ENCODE measurements at places on chromosomes 2 and 18. TPM values are rescaled to one million over a fixed set of nuclear protein-coding genes. Genes with fewer than 3 reads are reported as not detected.

SPP2 gene
- not detected for total RNA-seq

REG1B gene
- not detected for total RNA-seq

VIT gene
- not detected for total RNA-seq

DNA sequence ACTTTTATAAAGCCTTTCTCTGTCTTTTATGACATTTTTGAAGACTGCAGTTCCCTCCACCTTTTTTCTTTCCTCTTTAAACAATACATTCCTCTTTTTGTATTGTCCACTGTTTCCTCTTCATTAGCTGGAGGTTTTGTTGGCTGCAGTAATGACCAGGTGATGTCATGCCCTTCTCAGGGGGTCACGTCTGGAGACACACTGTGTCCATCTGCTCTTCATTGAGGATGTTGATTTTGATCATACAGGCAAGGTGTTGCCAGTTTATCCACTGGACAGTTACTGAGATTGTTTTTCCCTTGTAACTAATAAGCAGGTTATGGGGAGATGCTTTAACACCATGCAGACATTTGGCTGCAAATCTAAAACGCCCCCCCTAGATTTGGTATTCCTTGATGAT, 19.8 kb downstream of the ZNF407 start:
- DNase-seq: no peak

- DNase-seq: no peak
These were observed 21.0 kb upstream of the GRB14 start for GRCh38 chr2:164642268-164642667.

DNA sequence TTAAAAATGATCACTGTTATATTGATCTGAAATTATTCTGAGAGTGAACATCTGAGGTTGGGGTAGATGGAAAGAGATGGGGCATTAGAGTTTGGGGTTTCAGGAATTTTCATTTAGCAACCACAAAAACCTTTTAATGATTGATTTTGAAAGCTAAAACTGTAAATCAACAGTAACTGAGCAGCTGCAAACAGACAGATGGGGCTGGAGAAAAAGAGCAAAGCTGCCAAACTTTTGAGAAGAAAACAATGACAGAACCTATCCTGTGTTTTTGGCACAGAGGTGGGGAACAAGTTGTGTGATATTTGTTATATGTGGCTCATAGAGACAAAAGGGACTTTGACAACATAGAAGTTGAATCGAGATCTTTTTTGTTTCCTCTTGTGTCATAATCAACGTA, 415.8 kb upstream of the DSEL start:
- DNase-seq: no peak

GRCh38 chr18:8584798-8585197, 24.4 kb upstream of the RAB12 start:
- no peak for DNase-seq

GRCh38 chr2:138744713-138745112, 35.5 kb downstream of the NXPH2 start:
- DNase-seq: no peak

DNA sequence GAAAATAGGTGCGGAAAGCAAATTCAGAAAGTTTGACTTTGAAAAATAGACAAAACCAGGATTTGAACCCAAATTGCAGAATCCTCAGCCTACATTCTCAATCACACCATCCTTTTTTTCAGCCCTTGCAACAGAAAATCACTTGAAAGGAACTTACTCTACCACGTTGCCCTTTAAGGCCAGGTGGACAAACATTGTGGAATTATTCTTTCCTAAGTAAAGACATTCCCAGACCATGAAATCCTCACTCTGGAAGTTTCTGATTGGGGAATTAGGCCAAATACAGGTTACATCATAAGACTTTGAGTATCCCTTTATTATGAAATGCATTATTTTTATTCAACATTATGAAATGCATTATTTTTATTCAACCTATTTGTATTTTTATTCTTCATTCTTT, 259.4 kb downstream of the RAD51AP2 start:
- no peak for DNase-seq

GRCh38 chr2:136232456-136233172, 114.7 kb upstream of the CXCR4 start:
- DNase-seq: no peak

- no peak for DNase-seq
These were observed 86.6 kb upstream of the FAM237A start for GRCh38 chr2:206555721-206556120.

- DNase-seq: no peak
These were observed 9.8 kb upstream of the SAP130 start for GRCh38 chr2:128037649-128038048.
